DMS 273 treated with DMSO at 0.1 percent for 48 hours (cell line): ENCODE measurements at places on chromosomes 12 and 14.

DNA sequence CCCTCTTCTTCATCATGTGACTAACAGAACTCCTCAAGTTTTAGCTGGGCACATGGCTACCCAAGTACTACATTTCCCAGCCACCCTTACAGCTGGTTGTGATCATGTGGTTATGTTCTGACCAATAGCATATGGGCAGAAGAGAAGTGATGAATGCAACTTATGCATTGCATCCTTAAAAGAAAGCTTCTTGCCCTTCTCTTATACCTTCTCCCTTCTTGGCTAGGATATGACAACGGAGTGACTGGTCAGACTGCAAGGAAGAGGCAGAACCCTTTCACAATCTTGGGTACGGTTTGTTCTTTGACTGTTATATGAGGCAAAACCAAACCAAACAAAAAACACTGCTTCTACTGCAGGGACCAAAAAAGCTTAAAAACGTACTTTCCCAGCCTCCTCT lies 66.5 kb upstream of the MAX start:
- no peak for DNase-seq

DNA sequence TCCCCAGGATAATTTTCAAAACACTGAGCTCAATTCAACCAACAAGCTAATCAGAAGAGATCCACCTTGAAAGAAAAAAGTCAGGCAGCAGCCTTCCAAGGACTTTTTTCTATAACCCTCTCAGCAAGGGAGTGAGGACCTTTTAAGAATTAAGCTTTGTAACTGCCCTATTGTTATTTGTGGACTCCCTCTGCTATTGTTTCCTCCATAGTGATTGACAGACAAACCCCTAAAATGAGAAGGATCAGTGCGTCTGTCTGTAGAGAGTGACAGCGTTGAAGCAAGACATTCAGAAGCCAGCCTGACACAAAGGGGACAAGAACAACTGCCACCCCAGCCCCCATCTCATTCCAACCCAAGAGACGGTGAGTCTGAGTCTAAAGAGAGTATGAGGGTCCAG lies 30.3 kb upstream of the BTG1 start:
- DNase-seq, result no peak

- DNase-seq, result peak; percentile 72
Measured at GRCh38 chr12:29710104-29710503, 73.6 kb downstream of the TMTC1 start.

DNA sequence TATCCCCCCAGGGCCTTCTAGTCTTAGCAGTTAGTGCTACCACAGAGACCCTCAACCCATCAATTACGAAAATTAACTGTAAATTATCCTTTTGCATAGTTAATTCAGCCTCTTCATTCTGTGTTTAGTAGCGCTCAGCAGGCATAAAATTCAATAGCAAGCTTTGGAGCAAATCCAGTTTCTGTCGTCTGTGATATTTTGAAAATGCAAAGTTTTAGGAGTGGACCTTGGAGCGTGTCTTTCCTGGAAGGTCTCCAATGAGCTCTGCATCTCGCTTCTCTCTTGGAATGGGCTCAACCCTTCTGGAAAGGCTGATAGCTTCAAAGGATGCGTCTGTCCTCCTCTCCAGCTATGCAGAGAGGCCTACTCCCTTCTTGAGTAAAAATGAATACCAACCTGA lies 222.9 kb downstream of the SLC15A4 start:
- DNase-seq, result no peak

DNA sequence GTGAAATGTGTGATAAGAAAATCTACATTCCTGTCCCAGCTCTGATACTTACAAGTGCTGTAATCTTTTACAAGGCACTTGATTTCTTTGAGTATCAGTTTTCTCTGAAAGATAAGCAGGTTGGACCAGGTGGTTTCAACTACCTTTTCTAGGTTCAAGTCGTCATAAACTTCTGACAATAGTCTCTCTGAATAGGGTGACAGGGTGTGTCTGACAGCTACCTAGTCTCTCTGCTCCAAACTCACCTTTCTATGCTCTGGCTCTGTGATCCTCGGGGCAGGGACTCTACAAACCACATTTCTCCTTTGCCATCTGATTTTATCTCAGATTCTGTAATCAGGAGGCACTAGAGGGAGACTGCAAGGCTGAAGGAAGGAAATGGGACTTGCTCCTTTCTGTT lies 137.7 kb upstream of the SYT1 start:
- DNase-seq, result no peak

GRCh38 chr12:42086031-42086430 lies 58.6 kb downstream of the GXYLT1 start:
- no peak for DNase-seq

DNA sequence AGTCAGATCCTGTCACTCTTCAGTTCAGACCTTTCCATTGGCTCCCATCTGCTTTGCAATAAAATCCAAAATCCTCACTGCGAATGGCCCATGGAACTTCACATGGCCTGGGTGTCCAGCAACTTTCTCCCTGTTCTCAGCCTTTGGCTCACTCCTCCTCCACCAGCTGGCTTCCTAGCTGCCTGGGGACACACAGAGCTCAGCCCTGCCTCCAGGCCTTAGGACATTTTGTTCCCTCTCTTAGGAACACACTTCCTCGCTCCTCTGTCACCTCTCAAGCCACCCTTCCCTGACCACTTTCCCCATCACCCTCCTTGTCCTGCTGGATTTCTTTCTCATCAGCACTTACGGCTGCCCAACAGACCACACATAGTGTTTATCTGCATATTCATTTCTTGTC lies 419.6 kb downstream of the MED13L start:
- no peak for DNase-seq

- no peak for DNase-seq
Measured at GRCh38 chr14:50001999-50002925, 109.4 kb downstream of the ARF6 start.

DNA sequence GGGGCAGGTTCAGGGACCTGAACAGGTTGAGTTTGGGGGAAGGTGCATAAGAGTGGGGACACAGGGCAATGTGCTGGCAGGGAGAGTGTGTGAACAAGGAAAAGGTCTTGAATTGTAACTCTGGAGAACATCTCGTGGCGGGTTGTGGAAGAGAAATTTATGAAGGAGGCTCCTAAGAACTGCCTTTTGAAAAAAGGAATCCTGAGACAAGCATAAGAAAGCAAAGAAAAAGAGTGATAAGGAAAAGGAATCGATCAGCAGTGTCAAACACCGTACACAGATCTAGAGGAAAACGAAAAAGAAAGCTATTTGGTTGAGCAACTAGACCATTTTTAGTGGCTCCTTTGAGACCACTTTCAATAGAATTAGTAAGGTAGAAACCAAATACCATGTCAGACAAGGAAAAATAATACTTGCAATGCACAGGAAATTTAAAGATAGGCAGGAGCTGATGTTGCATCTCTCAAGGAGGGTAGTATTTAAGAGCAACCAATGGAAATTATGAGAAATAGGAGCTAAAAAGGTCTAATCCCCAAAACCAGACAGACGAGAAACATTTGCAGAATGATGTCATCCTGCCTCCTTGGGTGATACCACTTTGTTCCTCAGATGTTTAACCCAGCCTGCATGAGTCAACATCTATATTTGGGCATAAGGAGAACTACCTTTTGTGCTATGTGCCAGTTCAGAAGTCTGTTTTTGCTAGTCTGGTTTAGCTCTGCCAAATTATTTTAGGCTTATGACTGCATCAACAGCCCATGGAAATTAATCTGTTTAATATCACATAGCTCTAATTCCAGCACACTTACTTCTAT lies 64.5 kb upstream of the STK38L start:
- peak; percentile 30 for DNase-seq

GRCh38 chr12:47846294-47846996 lies 26.7 kb upstream of the HDAC7 start:
- no peak for DNase-seq

DNA sequence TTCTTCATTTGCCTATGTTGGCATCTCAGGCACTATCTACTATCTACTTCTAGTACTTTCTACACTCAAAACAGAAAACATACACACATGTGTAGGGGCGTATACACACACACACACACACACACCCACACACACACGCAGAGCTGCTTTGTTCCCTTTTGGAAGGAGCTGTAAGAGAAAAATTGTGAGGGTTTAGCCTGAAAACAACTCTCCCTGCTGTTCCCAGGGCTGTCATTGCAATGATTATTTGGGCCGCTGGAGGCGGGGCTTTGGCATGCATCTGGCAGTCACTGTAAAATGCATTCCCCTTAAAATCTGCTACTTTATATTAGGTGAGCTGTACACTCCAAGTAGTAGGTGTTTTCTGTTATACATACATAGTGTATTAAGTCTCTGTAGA lies 29.1 kb upstream of the SLC38A2 start:
- DNase-seq, result no peak

- DNase-seq, result no peak
Measured at GRCh38 chr12:68162374-68162773, 2.8 kb upstream of the IFNG start.

- no peak for DNase-seq
Measured at GRCh38 chr14:61350427-61351270, 29.3 kb downstream of the PRKCH start.

DNA sequence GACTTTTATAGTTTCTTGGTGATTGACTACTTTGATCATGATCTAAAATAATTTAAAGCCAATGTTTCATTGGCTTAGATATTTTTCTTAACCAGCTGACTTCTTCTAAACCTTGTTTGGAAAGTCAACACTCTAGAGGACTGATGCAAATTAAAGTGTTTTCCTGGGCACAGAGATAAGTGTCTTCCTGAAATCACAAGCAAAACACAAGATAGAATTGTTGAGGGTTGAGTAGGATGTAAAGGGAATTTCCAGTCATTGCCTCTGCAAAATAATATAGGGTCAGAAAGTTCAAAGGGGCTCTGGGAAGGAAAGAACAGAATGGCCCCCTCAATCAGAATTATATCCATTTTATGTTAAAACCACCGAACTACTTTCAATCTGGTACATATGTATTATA lies 156.3 kb upstream of the LRIG3 start:
- no peak for DNase-seq

GRCh38 chr14:101120641-101121507 lies 217.4 kb upstream of the RTL1 start:
- DNase-seq, result no peak

DNA sequence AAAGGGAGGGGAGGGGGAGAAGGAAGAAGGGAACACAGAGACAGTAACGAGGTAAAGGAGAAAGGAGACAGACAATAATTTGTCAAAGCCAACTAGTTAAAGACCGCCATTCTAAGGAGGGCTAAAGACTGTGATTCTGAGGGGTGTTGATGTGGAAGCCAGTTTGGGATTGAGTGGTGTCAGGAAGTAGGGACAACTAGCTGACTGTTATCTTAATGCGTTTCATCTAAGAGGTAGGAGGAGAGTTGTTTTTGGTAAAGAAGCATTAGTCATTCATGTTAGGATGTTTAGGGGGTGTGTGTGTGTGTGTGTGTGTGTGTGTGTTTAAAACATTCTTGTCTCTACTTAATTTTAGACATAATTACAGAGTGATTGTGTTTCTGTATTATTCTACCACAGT lies 95.0 kb downstream of the INSM2 start:
- DNase-seq, result no peak
